ENCODE measurements at places on chromosomes 16 and 17. TPM values are rescaled to one million over a fixed set of nuclear protein-coding genes. Genes with fewer than 3 reads are reported as not detected.

GRCh38 chr17:81291662-81292061 is 3.4 kb downstream of the SLC38A10 start:
- DNase-seq, result peak; percentile 48

Gene XAF1
- total RNA-seq, result 8.7 TPM

DNA sequence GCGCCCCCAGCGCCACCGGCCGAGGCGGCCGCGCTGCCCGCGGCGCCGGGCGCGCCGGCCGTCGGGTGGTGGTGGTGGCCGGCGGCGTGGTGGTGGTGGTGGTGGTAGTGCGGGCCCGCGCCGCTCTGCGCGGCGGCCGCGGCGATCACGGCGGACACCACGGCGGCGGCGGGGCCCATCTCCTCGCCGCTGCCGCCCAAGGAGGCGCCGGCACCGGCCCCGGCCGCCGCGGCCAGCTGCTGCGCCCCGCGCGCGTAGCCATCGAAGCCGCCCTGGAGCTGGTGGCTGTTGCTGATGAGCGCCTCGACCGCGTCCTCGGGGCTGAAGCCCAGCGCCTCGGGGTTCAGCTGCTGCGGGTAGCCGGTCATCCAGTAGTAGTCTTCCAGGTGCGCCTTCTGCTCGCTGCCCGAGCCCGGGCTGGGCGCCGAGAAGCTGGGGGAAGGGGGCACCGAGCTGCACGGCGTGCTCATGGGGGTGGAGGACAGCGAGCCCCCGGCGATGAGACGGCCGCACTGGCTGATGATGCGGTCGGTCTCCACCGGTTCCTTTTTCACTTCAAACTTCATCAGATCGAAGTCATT is 1.2 kb downstream of the MAF start:
- peak; percentile 55 for DNase-seq

- DNase-seq, result no peak
These were observed 1.7 kb downstream of the ARHGDIA start for GRCh38 chr17:81869221-81870130.

Measured in mammary epithelial cell (primary cell).